ENCODE measurements at places on chromosomes 3 and 15.

GRCh38 chr3:177281292-177282118 lies 84.2 kb upstream of the TBL1XR1 start:
- no peak for DNase-seq

DNA sequence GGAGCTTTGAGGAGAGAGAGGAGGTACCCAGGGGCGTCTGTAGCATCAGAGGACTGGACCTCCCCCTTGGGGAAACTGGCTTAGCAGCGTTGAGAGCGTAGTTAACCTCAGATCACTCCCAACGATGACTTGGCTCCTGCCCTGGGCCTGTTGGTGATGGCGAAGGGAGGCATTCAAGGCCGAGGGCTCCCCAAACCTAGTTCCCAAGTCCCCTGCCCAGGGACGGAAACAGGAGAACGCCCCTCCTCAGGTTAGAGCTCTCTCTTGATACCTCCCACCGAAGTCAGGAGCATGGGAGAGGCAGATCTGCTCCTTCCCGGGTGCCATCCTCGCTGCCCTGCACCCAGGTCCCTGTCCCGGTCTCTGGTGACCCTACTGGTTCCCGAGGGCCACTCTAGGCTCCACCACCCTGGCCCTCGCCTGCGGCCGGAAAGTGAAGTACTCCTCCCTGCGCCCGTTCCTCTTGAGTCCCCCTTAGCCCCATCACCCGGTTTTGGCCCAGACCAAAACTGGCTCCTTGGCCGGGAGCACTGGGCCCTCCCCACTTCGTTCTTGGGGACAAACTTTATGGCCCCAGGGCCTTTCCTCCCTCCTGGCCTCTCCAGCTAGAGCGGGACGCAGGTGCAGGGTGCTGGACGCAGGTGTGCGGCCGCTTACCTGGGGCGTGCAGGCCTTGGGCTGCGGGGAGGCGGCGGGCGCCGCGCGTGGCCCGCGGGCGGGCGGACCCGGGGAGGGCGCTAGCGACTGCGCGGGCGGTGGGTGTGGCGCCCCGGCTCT lies 2.6 kb upstream of the SKOR1 start:
- no peak for DNase-seq

DNA sequence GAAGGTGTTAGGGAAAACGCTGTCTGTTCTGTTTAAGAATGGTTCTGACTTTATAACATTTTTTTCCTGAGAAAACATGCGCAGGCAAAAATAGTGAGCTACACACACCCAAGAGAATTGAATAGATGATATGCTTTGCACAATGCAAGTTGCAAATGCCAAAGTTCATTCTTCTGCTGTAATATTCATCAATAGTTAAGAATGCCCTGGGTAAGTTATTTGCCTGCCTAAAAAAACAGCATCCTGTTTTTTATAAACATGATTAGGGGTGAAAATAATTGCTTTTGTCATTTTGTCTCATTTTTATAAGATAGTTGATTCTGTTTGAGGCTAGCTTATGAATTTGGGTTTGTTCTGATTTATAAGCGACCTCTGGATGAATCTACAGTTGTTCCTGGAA lies 99.4 kb downstream of the DTWD1 start:
- DNase-seq, result no peak

- DNase-seq, result no peak
These were observed 260.5 kb upstream of the IGF1R start for GRCh38 chr15:98387866-98388265.

DNA sequence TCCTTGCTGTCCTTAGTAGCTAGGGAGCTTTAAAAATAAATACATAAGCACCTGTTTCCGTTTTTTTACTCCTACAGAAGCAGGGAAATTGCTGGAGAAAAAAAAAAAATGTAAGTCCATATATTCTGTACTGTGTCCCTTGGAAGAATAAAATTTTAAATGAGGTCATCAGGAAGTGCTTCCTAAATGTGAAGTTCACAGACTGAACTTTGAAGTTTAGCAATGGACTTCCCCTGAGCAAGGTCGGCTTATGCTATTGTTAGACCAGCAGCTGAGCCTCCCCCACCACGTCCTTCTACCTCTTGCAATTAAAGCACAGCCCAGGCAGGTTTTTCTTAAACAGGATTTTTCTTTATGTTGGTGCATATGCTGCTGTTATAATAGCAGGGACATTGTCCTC lies 26.3 kb downstream of the LIPC start:
- no peak for DNase-seq

GRCh38 chr3:113255100-113255853 lies 43.9 kb downstream of the BOC start:
- DNase-seq, result no peak

DNA sequence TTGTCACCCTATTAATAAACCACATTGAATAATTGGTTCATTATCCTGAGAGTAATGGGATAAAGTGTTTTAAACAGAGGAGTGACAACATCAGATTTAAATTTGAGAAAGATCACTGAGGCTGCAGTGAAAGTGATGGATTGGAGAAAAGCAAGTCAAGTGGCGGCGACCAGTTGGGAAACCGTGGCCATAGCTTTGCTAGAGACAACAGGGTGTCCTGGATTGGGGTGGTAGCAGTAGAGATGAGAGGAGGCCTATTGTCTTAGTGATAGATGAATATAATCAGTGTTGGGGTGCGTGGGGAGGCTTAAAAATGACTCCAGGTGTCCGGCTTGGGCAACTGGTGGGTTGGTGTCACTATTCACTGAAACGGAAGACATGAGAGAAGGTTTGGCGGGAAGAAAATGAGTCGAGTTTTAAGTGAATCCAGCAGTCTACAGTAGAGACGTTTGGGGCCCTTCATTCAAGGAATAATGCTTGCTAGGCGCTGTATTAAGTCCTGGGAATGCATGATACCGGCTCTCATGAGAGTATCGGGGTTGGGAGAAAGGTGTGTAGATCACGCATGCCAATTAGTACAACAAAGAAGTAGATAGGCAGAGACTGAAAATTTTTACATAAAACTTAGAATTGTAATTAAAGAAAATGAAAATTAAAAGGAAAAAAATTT lies 819 bp downstream of the NEK4 start:
- no peak for DNase-seq

DNA sequence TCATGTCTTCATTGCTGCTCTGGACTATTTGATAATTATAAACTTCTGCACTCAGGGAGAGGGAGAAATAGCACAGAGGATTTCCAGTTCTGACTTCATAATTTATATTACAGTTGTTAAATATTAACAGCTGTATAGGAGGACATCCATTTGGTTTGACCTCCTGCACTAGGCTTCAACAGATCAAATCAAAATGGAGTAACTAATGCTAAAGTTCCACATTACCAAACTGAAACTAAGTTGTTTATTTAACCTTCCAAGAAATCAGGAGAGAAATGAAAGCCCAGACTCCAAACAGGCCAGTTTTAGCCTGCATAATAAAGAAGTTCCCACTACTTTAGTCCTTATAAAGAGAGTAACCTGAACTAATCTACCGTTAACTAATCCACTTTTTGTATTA lies 4.6 kb downstream of the PLSCR2 start:
- DNase-seq, result no peak

DNA sequence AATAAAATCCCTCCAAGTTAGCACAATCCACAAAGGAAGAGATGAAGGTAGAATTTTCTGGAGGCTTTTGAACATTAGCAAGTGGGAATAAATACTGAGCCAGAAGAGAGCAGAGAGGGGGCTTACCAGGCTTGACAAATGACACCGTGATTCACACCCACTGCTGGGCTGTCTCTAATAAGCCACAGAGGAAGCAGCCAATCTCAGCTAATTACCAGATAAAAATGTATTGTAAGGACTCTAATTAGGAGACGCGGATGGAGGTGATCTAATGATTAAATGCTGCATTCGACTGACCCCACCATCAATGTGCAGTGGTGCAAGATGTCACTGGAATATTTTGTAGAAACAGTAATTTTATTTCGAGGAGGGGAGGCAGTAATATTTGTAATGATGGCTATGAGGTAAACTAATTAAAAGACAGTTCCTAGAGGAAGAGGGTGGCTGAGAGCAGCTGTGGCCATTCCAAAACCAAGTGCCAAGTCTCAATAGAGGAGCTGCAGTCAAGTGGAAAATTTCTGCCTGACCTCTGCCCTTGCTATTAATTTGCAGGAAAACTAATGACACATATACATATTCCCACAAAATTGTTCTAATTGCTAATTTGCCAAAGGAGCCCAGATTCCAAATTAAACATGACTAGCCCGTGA lies 602.2 kb downstream of the FOXP1 start:
- DNase-seq, result no peak

DNA sequence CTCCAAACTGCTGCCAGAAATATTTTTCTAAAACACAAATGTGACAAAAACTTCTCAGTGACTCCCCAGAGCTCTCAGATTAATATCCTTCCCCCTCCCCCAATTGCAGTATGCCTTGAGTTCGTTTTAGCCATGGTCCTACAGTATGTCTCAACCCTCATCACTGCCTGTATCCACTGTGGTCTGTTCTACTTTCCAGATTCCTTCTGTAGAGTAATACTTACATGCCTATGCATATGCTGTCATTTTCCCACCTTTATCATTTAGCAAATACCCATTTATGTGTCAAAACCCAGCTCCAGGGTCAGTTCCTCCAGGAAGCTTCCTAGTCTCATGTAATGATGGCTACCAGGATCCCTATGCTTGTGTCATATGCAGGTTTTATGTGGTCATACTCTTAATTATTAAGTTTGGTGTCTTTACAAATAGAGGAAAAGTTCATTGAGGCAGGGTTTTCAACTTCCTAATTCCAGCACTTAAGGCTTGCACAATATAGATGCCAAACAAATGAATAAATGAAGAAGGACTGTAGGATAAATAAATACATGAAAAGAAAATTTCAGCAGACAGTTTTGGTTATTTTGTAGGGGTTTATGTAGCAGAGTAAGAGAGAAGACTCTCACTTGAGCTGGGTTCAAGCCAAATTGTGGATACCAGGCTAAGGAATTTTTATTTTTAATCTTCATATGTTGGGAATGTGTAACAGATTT lies 170.8 kb downstream of the ALCAM start:
- DNase-seq, result no peak

DNA sequence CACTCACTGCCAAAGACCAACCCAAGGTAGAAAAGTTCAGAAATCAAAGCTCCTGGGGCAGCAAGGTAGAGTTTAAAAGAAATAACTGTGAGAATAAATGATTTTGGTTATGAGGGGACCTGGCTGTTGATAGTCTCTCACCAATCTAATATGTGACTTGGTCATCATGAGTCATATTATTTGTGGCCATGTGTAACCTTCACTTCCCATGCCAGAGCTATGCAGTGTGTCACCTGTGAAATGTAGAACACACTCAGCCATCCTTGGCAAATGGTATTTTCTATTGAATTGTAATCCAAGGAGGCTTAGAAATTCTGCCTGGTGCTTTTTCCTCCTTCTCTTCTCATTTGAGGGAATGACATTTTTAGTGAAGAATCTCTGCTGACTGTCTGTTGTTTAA lies 184.2 kb upstream of the STAC start:
- DNase-seq, result no peak

DNA sequence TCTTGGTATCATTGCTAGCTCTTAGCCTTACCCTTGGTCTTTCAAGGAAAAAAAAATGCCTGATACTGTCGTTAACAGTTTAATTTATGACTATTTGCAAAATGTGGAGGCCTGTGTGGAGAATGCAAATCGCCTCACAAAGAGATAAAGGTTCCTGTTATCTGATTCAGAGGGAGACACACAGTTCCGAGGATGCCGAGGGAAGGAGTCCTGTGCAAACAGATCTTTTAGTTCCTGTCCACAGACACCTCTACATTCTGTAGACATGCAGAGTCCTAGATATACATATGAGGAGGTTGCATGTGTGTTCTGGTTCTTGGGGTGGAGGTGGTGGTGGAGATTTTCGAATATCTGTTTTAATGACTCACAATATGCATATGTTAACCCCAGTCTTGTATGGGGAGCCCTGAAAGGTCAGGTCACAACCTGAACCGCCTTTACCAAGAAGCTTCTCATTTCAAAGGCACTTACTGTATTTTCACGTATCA lies 5.7 kb downstream of the NR2F2 start:
- DNase-seq, result no peak

GRCh38 chr15:66293419-66294156 lies at the start of gene DIS3L:
Gene DIS3L (plus strand): TSS chr15:66293568. CDS start chr15:66293597, 29 bp downstream.
- DNase-seq, result peak; percentile 70

GRCh38 chr15:94327356-94327936 lies 96.1 kb downstream of the MCTP2 start:
- DNase-seq, result no peak

DNA sequence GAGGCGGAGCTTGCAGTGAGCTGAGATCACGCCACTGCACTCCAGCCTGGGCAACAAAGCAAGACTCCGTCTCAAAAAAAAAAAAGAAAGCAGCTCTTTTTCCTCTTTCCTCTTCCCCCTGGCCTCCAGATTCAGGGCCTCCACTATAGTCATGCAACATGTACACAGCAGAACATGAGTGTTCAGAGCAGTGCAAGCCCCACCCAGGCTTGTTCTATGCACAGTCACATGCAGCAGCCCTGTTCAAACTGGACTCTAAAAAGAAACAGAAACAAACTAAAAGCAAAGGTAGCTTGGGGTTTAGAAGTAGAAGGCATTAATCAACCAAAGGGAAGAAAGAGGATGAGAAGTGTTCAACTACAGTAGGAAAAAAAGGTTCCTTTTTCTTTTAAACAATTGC lies 11.8 kb downstream of the SHQ1 start:
- DNase-seq, result no peak

GRCh38 chr3:168272343-168272985 lies 176.7 kb upstream of the GOLIM4 start:
- no peak for DNase-seq

- no peak for DNase-seq
These were observed 16.2 kb downstream of the RBP2 start for GRCh38 chr3:139460076-139460475.

DNA sequence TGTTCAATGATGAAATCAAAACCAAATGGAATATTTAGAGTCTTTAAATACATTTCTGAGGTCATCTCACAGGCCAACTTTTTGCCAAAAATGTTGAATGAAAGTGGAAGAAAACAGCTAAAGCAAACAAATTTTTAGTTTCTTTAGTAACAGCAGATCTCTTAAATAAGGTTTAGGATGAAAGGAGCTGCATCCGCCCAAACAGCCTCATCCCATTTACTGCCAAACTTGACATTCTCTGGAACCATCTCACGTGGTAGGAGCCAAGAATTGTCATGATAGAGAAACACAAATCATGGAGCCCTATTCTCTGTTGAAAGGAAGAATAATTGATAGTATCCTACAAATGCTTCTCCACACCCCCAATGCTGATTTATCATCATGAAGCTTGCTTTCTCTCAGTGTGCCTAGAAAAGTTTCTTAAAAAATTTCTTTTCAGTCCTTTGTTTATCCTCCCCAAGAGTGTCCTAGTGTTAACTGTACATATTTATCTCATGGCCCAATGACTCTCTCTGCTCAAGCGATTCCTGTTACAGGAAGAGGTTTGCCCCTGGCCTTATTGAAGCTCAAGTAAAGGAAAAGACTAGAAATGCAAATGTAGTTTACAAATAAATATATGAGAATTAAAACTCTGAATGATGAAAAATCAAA lies 23.4 kb downstream of the SLC9A9 start:
- no peak for DNase-seq

DNA sequence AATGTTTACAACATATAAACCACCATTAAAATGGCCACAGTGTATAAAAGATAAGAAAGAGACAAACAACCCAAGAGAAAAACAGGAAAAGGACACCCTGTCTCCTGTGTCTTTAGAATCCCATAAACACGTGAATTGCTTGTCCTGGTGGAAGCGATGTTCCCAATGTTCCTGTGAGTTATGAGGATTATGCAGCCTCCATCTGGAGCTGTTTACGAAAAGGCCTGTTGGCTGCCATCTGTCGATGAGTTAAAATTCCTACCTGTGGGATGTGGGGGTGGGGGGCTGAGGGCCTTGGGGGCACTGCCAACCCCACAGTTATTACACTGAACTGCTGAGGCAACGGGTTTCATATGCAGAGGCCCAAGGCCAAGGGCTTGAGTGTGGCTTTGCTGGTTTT lies 13.6 kb downstream of the NISCH start:
- no peak for DNase-seq

- DNase-seq, result no peak
These were observed 13.8 kb upstream of the SNRPA1 start for GRCh38 chr15:101308604-101309435.

Data from anterior cingulate cortex (tissue), 58 donors.